ENCODE measurements at places on chromosomes 3 and 15.

GRCh38 chr3:50126287-50127211, 28.6 kb upstream of the SEMA3F start:
- no peak for DNase-seq

- DNase-seq: no peak
Observed at GRCh38 chr3:36906504-36907149, 38.2 kb downstream of the TRANK1 start.

DNA sequence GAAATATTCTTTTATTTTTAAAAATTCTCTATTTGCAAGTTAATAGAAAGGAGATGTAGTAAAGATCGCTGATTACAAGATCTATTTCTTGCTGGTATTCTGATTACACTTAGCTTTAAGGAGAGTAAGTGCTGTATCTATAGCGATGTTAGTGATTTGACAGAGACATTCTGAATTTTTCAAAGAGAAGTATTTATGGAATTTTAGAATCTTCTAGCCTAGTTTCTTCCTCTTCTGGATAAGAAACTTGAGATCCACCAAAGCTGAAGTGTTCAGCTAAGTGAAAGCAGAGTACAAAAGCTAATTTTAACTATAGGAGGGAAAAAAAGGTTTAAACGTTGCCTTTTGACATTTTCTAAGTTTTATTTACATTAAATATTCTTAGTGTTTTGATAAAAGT, 72.1 kb upstream of the RARB start:
- DNase-seq: no peak

DNA sequence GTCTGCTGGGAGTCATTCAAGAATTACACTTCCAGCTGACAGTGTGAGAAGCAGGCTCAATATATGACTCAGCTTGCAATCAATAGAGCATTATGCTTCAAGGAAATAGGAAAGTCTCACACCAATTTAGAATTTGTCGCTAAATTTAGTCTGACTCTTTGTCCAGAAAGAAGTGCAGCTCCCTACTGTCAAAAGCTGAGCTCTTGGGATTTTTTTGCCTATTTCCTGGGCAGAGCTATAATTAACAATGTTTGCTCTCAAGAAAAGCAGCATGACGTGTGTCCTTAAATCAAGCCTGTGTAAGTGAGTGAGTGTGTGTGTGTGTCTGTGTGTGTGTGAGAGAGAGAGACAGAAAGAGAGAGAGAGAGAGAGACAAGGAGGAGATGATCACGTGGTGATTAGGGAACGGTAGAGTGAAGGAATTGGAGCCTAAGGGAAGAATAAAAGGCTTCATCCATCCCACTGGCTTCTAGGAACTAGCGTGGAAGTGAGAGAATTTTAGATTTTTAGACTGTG, 16.4 kb upstream of the SLC35G2 start:
- no peak for DNase-seq

- no peak for DNase-seq
Observed at GRCh38 chr15:44289259-44289790, 806 bp downstream of the GOLM2 start.

- no peak for DNase-seq
Observed at GRCh38 chr15:26729581-26729980, 43.3 kb downstream of the GABRB3 start.

- DNase-seq: no peak
Observed at GRCh38 chr3:184850201-184850600, 38.2 kb downstream of the VPS8 start.

DNA sequence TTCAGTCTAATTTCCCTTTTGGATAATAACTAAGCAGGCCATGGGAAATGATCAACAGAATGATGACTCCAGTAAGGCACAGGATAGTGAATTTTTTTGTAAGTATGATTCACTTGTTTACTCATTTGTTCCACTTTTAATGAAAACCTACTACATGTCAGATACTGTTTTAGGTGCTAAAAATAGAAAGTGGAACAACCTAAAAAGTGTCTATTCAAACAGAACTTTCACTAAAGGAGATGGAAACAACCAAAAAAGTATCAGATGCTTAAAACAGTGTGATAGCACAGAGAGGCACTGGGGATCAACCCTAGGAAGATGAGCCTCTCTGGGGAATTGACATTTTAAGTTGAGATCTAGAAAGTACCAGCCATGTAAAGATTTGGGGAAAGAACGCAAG, 11.1 kb downstream of the RYK start:
- no peak for DNase-seq

- no peak for DNase-seq
Observed at GRCh38 chr3:53675942-53676341, 170.3 kb downstream of the CHDH start.

GRCh38 chr15:56160966-56161365, 82.7 kb downstream of the RFX7 start:
- no peak for DNase-seq

DNA sequence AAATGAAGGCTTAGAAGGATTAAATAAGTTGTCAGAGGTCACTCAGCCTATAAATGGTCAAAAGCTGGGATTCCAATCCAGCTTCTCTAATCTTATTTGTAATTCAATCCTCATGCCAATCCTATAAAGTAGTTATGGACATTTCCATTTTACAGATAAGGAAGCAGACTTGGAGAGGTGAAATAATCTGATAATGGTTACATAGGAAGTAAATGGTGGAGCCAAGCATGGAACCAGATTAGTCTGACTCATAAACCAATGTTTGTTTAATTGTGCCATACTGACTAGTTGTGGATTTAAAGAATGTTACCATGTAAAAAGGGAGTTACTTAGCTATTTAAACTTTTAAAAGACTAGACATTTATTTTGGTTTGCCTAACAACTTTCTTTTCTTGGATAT, 59.7 kb downstream of the KCNAB1 start:
- DNase-seq: no peak

DNA sequence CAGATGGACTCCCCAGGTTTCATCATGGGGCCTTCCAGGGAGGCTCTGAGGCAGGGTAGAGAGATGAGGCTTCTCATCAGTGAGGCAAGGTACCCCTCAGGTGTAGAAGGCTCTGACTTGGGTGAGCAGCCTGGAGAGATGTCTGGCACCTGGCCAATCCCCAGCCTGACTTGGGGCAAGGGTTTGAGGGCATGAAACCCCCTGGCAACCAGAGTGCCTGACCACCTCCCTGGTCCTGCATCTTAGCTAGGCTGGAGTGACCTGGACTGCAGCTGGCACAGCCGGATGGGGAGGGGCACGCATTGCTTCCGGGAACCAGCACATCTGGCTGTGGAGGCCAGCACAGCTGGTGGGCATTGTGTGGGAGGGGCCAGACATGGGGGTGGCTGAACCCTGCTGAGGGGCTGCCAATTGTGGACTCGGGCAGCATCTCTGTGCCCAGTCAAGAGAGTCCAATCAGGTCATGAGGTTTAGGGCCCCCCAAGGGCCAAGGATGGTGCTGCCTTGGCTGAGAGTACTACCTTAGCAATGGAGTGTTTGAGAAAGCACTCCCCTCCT, 1.9 kb downstream of the ZBTB47 start:
- DNase-seq: no peak

DNA sequence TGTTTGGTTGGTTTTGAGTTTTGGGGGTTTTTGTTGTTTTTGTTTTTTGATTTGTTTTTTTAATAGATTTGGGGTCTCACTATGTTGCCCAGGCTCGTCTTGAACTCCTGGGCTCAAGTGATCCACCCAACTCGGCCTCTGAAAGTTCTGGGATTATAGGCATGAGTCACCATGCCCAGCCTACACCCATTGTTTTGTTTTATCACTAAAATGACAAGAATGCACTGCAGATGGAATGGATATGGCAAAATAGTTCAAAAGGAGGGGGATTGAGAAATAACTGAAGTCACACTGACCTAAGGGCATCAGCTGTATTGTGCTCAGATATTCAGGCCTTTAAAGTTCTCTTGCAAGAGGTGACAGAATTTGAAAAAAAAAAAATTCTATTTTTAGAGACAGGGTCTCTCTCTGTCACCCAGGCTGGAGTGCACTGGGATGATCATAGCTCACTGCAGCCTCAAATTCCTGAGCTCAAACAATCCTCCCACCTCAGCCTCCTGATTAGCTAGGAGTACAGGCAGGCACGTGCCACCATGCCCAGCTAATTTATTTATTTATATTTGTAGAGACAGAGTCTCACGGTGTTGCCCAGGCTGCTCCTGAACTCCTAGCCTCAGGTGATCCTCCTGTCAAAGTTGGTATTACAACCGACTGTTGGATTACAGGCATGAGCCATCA, 4.4 kb upstream of the RASA2 start:
- no peak for DNase-seq

- DNase-seq: no peak
Observed at GRCh38 chr3:128794770-128795649, 69.0 kb downstream of the RAB7A start.

GRCh38 chr3:182238126-182238525, 526.4 kb downstream of the SOX2 start:
- DNase-seq: no peak

DNA sequence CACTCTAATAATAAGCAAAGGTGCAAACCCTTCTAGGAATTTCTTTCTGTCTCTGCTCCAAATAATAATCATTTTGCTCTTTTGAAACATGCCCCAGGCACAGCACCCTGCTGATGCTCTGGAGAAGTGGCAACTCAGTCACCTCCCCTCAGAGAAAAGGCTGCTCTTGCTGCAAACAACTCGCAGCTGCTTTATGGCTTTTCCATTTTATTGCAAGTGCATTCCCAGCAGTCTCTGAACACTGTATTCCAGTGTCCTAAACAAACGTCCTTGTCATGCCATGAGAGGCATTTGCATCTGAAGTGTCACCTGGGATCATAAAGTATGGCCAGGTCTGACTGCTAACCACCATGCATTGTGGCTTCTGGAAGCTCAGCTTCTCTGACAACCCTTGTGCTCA, 358.1 kb upstream of the TRIM42 start:
- DNase-seq: no peak

GRCh38 chr15:90844696-90845095, 23.7 kb upstream of the FURIN start:
- DNase-seq: no peak

DNA sequence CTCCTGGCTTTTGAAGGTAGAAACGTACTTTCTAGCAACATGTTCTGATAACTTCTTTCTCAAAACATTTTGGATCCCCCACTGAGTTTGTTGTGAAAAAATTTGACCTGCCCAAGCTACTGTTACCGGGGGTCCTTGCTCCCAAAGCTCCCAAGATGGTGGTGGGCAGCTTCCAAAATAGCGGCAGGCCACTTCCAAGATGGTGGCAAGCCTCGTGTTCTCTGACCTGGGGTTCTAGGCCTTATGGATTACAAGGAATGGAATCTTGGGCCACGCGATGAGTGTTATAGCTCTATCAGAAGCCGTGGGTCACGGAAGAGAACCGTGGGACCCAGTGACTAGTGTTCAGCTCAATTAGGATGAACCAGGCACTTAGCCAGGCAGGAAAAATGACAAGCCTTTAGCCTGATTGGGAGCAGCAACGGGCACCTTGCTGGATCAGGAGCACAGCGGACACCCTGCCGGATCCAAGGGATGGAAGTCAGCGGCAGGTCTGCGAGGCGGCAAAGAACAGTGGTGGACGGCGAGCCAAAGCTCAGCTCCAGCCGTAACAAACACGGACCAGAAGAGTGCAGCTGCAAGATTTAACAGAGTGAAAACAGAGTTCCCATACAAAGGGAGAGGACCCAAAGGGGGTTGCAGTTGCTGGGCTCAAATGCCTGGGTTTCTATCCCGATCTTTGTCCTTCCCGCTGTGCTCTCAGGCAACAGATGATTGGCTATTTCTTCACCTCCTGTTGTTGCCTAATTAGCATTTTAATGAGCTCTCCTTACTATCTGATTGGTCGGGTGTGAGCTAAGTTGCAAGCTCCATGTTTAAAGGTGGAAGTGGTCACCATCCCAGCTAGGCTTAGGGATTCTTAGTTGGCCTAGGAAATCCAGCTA, 133.3 kb downstream of the WDR72 start:
- no peak for DNase-seq

GRCh38 chr3:101633186-101633585, 43.7 kb downstream of the ZBTB11 start:
- no peak for DNase-seq

GRCh38 chr3:101183151-101183550, 137.2 kb downstream of the IMPG2 start:
- DNase-seq: no peak

DNA sequence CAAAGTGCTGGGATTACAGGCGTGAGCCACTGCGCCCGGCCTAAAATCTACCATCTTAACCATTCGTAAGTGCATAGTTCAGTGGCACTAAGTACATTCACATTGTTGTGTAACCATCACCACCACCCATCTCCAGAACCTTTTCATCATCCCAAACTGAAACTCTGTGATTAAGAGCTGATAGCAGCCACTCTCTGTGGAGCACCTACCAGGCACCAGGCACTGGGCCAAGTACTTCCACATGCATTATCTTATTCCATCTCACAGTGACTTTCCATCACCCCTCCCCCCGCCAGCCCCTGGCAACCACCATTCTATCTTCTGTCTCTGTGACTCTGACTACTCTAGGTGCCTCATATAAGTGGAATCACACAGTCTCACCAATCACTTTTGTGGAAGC, 2.3 kb upstream of the INSYN1 start:
- DNase-seq: no peak

DNA sequence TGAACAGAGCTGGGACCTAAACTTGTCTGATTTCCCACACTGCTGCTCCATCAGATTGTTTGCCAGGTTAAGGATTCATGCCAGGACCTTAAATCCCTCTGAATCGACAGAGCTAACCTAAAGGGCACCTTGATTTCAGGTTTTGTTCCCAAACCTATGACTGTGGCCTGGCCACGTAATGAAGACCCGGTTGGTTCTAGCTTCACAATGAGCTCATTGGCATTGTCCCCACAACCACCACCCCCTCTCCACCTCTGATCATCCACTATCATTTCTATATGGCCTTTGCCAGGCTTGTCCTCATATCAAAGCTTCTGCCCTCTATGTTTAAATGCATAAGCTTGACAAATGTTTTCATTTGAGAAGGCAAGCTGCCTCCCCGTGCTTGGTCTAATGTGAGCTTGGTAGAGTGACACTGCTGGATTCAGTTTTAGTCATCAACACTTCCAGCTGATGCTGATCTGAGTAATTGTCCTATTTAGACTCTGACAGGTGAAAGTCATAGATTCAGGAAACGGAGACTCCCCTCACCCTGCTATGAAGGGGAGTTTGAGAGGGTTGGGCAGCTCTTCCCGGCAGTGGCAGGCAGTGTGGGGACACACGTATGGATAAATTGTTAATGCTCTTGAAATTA, 407.1 kb upstream of the CFAP20DC start:
- DNase-seq: no peak

- DNase-seq: no peak
Observed at GRCh38 chr3:102356506-102356905, 78.3 kb upstream of the ZPLD1 start.

GRCh38 chr3:97009427-97010019, 195.1 kb downstream of the EPHA6 start:
- DNase-seq: no peak

DNA sequence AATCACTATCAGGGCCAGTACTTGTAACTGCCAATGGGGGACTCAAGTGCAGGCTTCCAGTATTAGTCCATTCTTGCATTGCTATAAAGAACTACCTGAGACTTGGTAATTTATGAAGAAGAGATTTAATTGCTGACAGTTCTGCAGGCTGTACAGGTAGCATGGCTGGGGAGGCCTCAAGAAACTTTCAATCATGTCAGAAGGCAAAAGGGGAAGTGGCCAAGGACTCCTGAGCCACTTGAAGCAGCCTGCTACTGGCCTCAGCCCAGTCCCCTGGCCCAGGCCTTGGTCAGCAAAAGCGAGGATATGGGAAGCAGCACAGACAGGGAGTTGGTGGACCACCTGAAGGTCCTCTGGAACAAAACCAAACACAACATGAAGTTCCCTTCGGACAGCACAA, 29.2 kb upstream of the OR5K1 start:
- DNase-seq: no peak
